ENCODE measurements at places on chromosomes 11 and 22. TPM values are rescaled to one million over a fixed set of nuclear protein-coding genes. Genes with fewer than 3 reads are reported as not detected.

Gene OR5B21
- not detected for total RNA-seq

Gene ZNF202
- total RNA-seq = 6.2 TPM

Gene SYT13
- 1.3 TPM for total RNA-seq

Gene MAPK8IP2
- 0.48 TPM for total RNA-seq

Gene HEPACAM
- 0.11 TPM for total RNA-seq

DNA sequence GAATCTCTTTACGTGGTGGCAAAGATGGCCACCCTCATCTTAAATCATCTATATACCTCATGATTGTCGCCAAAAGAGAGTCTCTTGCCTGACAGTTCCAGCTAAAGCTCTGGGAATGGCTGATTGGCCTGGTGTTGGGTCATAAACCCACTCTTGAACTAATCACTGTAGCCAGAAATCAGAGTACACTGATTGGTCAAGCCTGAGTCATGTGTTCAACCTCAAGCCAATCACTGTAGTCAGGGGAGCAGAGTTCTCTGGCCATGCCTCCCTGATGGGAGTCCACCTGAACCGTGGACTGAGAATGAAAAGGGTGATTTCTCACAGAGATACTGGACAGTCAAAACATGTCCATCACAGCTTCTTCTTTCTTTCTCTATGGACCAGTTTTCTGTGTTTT is 45.8 kb downstream of the RCN1 start:
- no peak for DNase-seq

DNA sequence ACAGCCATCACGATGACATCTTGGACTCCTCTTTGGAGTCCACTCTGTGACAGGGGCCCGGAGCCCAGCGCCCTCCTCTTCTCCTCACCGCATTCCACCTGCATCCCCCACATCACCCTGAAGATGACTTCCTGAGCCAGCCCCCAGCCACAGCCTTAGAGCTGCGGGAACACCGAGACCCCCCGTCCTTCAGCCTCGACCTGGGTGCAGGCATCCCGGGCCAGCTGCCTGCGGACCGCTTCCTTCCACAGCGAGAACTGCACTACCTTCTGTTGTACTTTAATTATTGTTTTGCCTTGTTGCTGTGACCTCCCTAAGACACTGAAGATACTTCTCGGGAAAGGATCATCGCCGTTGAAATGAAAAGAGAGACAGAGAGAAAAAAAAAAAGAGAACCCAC is 42.1 kb downstream of the DBX1 start:
- no peak for DNase-seq

DNA sequence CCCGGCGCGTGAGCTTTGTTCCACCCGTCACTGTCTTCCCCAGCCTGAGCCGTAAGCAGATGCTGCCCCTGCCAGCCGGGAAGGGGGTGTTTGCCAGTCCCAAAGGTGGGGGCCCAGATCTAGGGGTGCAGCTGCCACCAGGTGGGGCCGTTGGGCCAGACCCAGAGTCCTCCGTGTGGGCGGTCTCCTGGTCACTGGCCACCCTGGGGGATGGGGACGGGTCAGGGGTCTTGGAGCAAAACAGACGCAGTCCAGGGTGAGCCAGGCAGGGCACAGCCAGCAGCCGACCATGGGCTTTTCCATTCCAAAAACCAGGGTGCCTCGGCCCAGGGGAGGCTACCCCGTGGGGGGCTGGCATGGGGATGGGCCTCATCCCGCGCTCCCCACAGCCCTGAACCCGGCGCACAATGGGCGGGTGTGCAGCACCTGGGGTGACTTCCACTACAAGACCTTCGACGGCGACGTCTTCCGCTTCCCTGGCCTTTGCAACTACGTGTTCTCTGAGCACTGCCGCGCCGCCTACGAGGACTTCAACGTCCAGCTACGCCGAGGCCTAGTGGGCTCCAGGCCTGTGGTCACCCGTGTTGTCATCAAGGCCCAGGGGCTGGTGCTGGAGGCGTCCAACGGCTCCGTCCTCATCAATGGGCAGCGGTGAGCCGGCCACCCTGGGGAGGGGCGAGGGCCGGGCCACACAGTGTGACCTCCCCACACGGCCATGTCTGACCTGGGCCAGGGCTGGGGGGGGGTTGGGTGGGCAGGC is 3.5 kb downstream of the MUC5B start:
- peak; percentile 61 for DNase-seq

DNA sequence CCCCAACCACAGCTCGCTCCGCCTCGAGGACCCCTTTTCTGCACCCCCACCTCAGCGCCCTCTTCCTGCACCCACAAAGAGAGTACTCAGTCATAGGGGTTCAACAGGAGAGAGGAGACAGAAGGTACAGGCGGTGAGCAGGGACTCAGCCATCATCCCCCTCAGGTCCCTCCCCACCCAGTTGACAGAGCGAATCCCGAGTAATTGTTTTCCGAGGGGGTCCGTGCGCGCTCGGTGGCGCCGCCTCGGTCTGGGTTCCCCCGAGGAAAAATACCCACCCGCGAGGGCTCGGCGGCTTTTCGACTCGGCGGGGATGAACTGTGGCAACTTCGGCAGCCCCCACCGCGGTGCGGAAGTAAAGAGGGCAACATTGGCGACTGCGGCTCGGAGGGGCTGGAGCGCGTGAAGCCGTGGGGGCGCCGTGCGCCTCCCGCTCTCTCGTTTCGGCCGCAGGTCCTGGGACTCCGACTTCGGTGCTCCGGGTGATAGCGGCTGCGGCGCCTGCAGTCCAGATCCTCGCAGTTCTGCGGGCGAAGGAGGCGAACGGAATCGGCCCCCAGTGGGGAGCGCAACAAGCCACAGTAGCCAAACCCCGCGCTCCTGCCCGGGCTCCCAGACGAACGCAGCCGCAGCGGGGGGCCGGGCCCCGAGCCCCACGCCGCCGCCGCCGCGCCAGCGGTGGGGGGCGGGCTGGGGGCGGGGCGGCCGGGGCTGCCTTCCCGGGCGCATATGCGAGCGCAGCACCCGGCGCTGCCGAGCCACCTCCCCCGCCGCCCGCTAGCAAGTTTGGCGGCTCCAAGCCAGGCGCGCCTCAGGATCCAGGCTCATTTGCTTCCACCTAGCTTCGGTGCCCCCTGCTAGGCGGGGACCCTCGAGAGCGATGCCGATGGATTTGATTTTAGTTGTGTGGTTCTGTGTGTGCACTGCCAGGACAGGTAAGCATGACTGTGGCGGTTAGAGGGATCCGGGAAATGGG is at the start of gene NELL1:
Gene NELL1, plus strand, starts transcription at position 743 of the 976 bp plus-strand sequence.
- DNase-seq = no peak

DNA sequence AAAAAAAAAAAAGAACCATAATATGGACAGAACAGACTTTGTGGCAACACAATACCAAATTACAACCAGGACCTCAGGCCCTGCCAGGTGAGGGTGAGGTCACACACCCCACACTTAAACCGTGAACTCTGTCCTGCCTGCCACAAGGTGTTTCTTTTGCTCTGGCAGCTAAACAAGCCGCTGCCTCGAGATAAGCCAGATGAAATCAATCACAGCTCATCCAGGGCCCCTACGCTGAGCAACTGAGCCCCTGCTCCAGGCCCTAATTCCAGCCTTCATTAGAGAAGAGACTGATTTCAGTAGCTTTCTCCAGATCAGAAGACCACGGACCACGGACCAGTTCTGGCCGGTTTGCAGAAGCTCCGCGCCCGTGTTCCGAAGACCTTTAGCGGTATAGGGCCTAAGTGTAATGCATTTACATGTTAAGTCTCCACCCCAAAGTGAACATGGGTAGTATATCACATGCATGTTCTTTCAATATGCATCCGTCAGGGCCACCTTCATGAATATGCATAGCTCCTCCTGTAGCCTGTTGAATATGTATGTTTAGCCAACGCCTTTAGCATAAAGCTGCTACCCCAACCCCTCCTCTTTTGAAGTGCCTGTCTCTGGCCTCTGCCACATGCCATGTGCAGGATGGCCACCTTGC is 14.8 kb upstream of the RAC2 start:
- no peak for DNase-seq
